ENCODE measurements at places on chromosomes 2 and 18.

DNA sequence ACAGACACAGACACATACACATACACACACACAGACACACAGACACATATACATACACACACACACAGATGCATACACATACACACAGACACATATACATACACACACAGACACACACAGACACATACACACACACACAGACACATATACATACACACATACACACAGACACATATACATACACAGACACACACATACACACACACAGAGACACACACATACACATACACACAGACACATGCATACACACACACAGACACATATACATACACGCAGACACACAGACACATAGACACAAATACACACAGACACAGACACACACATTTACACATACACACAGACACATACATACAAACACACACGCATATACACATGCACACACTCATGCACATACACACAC lies 81.5 kb upstream of the ARL4C start:
- DNase-seq, result no peak

GRCh38 chr2:149034406-149034805 lies 4.1 kb upstream of the LYPD6B start:
- no peak for DNase-seq

DNA sequence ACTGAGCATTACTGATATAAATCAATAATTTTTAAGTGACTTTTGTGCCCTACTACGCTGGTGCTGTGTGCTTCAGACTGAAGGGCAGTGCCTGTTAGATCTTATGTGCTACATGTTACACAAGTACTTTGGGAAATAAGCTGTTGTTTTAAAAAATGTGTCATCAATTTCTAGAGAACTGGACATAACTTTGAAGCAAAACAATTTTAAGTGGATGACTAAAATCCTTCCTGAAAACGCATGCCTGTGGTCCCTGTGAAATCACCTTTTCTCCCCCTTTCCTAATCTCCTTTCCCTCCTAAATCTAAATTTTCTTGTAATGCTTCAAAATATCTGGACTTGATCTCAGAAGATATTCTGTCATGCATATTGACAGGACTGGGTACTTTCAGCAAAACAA lies 7.1 kb upstream of the IL1RL1 start:
- DNase-seq, result no peak

- DNase-seq, result no peak
These were observed 3.7 kb downstream of the FAM171B start for GRCh38 chr2:186697536-186697935.

DNA sequence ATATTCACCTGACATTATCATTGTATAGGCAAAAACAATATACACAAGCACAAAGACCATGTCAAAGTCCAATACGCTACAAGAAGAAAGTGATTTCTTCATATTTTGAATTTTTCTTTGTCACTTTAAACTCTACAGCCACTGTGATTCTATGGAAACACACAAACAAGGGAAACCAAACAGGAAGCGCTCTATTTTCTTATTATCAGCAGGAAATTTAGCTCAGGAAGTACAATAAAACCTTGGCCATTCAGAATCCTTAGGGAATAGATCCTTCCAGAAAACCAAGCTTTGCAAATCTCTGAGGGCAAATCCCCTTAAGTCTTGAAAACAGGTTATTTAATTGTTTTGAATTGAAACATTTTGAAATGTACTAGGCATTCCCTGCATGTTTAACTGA lies 336.2 kb downstream of the EPHA4 start:
- no peak for DNase-seq

DNA sequence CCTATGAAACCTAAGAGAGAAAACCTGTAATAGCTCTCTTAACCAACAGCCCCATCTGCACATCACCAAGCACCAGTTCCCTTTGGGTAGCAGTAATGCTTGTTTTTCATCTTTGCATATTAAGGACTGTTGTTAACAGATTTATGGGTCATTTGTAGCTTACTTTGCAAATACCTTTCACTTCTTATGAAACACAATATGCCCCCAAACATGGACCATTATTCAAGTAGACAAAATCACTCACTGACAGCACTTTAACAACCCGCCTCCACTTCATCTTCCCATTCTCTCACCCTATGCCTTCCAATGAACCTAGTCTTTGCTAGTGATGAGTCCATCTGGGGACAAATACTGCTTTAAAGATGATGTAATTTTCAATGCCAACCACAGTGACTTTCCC lies 64.4 kb downstream of the GFPT1 start:
- DNase-seq, result no peak

GRCh38 chr2:223056701-223057418 lies 4.9 kb downstream of the KCNE4 start:
- DNase-seq, result no peak

DNA sequence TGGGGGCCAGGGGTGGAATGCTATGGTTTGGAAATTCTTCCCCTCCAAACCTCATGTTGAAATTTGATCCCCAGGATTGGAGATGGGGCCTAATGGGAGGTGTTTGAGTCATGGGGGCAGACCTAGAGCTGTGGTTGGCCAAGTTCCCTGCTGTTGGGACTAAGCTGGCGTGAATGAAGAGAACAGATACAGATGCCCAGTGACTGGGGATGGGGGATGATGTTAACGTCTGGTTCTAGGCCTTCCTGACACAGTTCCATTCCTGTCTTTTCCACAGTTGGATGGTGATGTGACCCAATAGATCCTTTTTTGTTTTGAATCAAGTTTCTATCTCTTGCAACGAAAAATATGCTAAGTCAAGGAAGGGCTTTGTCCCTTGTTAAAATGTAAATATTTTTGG lies 23.7 kb downstream of the KLHL23 start:
- no peak for DNase-seq

GRCh38 chr2:229098801-229099200 lies 172.3 kb downstream of the PID1 start:
- no peak for DNase-seq

- no peak for DNase-seq
These were observed 234.3 kb upstream of the NCKAP5 start for GRCh38 chr2:133802409-133803039.

DNA sequence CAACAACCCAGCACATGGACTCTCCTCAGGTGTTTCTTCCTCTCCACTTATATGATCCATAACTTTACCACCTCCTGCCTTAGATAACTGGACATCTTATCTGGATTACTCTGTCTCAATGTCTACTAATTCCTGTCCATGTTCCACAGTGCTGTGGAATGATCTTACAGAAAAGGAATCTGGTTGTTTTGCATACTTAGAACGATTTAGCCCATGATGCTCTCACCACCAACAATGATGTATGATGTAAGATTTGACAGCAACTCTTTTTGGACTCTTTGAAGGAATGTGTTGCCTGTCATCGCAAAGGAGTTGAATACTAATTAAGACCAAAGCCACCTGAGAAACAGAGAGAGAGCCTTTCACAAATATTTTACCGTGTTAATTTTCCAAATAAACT lies 37.7 kb upstream of the SYT4 start:
- DNase-seq, result no peak

GRCh38 chr2:181446985-181447384 lies 10.2 kb upstream of the ITGA4 start:
- DNase-seq, result no peak

DNA sequence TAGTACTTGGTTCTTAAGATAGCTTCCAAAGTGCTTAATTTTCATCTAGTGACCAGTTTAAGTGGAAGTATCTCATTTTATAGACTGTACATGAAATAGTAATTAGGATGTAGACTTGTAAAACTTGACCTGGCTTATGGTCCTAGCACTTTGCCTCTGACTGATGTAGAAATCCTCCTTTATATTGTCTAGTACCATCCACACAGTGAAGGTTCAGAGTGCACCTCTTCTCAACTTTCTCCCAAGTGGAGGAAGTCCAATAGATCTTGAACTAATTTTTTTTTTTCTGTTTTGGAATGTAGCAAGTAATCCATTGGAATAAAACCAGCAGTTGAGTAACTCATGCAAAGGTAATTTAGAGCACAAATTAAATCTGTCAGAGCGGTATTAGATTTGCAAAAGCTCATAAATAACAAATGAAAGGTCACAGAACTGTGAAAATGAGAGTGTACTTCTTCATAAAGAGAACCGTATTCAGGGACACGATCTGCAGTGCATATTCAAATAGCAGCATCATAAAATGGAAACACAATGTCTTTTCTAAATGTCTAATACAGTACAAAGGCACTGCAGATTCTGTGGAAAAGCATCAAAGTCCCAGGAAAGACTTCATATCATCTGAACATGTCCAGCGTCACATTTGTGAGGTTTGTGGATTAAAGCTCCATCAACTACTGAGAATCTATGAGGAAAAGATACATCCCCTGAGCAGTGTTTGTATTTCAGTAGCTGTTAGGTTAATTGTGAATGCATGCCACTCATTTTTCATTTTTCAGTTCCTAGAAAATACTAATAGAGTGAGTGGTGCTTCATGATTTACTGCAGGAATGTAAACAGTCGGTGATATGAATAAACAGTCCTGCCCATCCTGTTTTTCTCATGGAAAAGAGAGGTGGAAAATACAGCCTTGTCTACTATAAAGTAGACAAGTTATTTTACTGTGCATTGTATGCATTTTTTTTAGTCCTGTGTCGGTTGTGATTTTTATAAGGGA lies 100.7 kb downstream of the LYPD6 start:
- DNase-seq, result no peak

DNA sequence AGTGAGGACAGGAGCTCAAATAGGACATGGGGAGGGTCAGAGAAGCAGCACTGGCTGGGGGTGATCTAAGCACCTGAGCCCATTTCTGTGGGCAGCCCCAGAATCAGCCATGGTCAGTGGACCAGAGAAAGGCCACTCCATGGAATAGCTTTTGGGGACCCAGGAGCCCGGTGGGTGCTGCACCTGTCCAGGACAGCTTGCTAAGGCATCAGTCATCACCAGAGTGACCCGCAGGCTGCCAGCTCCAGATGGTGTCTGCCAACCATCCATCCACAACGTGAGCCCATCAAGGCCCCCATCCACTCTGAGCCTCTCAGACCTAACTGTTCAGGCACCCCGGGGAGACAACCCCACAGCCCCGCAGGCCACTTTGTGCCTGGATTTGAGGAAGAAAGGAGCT lies 23.6 kb upstream of the COL6A3 start:
- no peak for DNase-seq

DNA sequence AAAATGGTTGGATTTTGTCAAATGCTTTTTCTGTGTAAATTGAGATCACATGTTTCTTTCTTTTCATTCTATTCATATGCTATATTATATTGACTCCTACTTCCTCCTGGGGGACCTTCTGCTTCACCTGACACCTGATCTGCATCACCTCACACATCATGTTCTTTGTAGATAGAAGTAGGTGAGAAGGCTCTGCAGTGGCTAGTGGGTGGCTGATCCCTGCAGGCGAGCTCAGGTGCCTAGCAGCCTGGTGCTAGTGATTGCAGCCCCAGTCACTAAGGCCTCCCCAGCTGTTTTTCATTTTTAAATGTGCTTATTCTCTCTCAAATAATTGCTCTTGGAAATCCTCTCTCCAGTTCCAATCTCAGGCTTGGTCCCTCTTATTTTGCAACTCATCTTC lies 33.6 kb downstream of the MC4R start:
- DNase-seq, result no peak

GRCh38 chr18:24942144-24942543 lies 409.8 kb downstream of the ZNF521 start:
- no peak for DNase-seq

- DNase-seq, result no peak
These were observed 46.6 kb downstream of the LCT start for GRCh38 chr2:135790423-135790822.

GRCh38 chr2:157375384-157375783 lies 49.8 kb upstream of the ERMN start:
- DNase-seq, result no peak

DNA sequence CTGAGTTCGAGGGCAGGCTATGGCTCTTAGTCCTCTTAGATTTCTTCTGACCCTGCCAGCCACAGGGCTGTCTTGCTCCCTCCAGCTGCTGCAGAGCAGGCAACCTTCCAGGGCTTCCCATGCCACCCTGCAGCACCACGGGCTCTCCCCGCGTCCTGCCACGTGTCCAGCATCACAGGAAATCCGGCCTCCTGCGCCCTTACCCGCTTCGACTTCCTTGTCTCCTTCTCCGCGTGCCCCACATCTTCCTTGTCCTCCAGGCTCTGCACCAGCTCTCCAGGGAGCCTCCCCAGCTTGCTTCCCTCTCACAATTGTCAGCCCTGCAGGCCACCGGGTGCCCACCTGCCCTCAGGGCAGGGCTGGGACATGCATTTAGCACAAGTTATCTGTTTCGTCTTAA lies 253.5 kb downstream of the DCDC2C start:
- no peak for DNase-seq
